AG08395 (cell line): ENCODE measurements at places on chromosomes 2 and 18.

- DNase-seq = no peak
Observed at GRCh38 chr18:77776104-77776503, 526.5 kb downstream of the GALR1 start.

GRCh38 chr2:73114273-73114867 is 1.6 kb upstream of the RAB11FIP5 start:
- DNase-seq = no peak

GRCh38 chr2:29597035-29597434 is 324.4 kb downstream of the ALK start:
- DNase-seq = no peak

DNA sequence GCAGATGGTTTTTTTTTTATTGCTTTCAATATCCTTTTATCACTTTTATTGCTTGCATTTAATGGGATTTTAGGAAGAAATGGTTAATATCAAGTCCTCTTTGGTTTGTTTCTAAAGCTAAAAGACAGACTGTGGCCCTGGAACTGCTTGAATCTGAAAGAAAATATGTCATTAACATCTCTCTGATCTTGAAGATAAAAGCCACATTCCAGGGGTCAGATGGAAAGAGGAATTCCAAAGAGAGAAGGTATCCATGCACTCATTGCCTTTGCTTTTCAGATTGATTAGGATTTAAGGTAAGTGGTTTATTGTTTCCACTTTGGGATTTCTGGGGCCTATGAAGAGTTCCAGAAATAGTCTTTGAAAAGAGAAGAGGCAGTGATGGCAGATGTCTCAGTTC is 54.1 kb downstream of the ARHGEF33 start:
- no peak for DNase-seq

DNA sequence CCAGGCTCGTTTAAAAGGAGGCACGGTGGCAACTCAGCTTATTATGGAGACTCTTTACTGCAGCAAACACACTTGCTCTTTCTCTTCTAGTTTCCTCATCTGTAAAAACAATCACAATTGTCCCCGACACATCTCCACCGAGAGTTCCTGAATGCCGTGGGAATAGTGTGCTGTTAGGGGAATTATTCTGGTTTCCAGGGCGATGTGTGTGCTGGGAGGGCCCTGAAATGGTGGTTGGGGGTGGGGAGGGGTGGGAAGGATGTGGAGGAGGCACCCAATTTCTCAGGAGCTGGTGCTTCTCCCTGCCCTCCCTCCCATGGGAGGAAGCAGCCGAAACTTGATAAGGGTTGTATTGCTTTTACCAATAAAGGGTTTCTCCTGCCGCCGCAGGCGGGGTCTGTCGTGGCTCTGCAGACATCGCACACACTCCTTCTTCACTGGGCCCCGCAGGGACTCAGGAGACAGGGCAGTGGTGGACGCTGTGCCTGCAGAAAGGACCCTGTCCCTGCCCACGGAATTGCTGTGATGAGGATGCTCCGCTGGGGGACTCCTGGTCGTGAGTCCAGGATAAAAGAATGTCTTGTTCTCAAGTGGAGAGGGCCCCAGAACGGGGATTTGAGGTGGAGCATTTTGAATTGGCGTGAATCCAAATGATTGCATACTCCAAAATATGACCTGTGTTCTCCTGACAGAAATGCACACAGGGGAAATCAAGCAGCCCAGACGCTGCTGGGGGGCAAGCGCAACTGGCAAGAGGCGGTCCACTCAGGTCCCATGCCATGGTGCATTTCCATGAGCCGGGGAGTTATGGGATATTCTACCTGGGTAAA is 119.2 kb downstream of the ACKR3 start:
- no peak for DNase-seq

DNA sequence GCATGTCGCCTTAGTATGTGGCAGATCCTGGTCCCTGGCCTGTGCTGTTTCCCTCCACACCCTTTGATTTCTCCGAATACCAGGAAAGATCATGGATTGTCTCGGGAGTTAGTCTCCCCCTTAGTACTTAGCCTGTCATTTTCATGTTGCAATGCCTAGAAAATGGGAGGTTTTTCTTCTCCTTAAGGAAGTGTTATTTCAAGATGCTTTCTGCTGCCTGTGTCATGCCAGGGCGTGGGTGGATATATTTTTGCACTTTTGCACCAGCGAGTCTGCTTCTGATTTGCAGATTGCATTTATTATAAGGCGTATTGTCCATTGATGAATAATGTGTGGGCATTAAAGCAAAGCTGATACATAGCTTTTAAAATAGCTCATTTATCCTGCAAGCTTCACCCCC is 223.5 kb downstream of the NEDD4L start:
- no peak for DNase-seq

DNA sequence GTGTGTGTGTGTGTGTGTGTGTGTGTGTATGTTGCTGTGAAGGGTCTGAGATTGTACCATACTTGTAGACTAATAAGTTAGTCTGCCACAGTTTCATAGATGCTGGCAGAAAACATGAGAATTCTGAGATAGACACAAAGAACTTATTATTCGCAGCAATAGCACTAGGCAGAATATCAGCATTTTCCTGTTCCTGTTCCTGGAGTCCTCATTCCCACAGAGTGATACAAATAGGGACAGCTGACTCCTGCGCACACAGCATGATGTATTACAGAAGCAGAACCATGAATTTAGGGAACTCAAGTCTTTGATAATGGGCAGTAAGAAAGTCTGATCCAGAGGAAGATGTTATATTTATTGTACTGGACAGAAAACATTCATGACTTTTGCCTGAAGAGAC is 1466.3 kb downstream of the DPP10 start:
- no peak for DNase-seq

GRCh38 chr2:227460070-227460485 is 11.9 kb upstream of the AGFG1 start:
- DNase-seq = peak; percentile 41

- DNase-seq = no peak
Observed at GRCh38 chr2:114762986-114763385, 320.5 kb downstream of the DPP10 start.

DNA sequence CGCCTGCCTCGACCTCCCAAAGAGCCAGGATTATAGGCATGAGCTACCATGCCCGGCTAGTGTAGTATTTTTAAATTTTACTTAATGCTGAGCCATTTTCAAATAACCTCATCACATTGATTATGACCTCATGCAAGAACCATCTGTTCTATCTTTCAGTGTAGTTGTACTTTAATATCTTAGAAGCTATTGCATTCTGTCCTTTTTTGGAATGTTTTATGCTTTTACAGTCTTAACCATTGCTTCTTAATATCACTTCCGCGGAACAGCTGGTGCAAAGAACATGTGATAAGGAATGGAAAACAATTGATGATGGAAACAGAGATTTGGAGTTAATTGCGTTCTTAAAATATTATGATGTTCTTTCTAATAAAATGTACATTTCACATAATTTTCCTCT is 2.7 kb downstream of the GEN1 start:
- no peak for DNase-seq

GRCh38 chr18:31373641-31374040 is 2.9 kb upstream of the DSG4 start:
- DNase-seq = no peak

DNA sequence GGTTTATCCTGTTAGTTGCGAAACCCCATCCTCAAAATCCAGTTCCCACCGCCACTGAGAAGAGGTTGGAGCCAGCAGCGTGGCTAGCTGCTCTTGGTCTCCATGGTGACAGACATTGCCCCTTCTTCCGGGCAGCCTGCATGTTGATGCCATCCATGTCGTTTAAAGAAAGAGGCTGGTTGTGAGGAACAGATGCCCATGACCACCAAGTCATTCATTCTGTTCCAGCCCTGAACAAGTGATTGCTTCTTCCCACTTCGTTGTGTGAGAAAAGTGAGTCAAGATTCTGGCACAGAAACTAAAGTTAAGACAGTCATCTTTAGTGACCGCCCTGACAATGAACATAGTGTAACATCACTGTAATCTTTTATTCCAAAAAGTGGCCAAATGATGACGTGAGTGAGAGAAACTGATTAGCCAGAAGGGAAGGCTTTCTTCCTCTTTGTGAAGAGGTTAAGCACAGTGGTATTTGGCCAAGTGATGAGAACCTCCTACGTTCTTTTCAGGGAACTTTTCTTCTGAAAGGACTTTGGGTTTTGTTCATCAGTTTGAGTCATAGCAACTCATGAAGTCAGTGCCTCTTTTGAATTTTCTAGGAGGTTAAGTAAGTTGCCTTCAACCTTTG is 272.5 kb downstream of the GALR1 start:
- no peak for DNase-seq
